ENCODE measurements at places on chromosomes 2 and 18.
A peak's percentile ranks its signal among the peaks of the same experiment; 100 is the strongest.

- DNase-seq: peak; percentile 63
Measured at GRCh38 chr2:25294573-25295462, 46.9 kb downstream of the DNMT3A start.

DNA sequence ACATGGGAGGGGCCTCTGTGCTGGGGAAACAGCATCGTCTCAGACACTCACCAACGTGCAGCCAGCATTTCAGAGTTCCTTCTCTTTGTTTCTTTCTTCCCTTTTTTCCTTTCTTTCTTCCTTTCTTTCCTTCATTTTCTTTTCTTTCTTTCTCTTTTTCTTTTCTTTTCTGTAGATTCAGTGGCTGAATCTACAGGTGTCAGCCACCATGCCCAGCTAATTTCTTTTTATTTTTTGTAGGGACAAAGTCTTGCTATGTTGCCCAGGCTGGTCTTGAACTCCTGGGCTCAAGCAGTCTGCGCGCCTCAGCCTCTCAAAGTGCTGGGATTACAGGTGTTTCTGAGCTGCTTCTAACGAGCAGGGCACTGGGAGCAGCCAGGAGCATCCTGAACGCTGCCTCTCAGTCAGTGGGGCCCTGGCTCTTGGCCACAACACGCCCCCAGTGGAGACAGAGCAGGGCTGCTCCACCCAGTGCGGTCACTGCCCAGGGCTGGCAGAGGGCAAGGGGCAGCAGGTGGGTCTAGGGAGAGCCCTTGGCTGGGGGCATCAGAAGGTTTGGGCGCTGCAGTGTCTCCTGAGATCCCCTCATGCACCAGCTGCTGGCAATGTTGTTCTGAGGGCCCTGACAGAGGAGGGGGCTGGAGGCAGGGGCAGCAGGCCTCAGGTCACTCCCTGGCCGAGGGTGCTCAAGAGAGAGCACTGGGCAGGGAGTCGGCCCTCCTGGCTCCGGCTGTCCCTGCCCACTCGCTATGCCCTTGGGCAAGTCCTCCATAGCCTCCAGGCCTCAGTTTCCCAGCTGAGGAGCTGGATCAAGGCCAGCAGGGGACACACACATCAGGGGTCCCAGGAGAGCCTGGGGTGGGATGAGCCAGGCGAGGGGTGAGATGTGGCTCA is 4.7 kb upstream of the KLHL30 start:
- DNase-seq: no peak

GRCh38 chr2:126534478-126534877 is 121.5 kb upstream of the GYPC start:
- DNase-seq: no peak

DNA sequence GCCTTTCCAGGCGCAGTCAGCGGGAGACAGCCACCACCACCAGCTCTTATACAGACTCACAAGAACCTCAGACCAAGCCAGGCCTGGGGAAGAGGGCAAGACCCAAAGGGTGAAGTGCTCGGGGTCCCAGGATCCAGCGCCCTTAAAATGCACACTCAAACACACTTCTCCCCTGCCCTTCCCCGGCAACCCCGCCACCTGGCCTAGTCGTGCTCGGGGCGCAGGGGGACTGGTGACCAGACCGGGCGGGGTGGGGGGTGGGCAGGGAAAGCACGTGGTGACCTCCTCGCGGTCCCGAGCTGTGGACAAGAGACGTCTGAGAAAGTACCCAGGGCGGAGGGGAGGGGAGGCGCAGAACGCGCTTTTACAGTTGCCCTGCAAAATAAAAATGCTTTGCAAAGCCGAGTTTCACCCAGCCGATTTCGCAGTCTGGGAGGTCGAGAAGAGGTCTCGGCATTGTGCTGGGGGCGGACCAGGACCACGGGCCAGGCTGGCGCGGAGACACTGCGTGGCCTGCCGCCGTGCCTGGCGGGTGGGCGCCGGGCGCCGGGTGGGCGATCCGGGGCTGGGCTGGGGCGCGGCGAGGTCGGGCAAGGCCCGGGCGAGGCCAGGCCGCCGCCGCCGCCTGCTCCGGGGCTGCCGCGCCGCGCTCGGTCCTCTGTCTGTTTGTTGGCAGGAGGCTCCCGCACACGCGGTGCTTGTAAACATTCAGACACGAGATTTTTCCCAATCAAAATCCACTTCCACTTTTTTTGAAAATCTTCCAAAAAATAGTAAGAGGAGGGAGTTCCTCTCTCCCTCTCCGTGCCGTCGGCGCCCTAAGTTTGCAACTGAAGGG is 2.0 kb downstream of the BCL11A start:
- DNase-seq: no peak

GRCh38 chr2:12705742-12706141 is 11.0 kb upstream of the TRIB2 start:
- no peak for DNase-seq

DNA sequence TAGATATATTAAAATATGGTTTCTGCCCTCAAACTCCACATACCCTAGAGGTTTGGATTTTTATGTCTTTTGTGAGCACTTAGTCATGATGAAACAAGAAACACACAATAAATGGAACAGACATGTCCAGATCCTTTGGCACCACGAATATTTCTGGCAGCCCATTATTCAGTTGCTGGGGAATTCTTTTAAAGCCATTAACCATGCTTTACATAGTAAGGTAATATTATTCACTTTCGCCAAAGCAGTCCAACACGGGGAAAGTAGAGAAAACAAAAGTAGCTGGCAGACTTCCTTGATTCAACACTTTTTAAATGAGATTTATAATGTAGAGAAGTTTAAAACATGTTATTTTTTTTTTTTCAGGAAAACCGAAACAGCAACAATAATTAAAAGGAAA is 235.4 kb downstream of the PIEZO2 start:
- no peak for DNase-seq

All from activated CD8-positive, alpha-beta memory T cell treated with anti-CD3 and anti-CD28 coated beads, Interleukin-2, amount 50 U/mL, for 4 hours (primary cell).